MG63 (cell line): ENCODE measurements at places on chromosomes 1 and 21.

DNA sequence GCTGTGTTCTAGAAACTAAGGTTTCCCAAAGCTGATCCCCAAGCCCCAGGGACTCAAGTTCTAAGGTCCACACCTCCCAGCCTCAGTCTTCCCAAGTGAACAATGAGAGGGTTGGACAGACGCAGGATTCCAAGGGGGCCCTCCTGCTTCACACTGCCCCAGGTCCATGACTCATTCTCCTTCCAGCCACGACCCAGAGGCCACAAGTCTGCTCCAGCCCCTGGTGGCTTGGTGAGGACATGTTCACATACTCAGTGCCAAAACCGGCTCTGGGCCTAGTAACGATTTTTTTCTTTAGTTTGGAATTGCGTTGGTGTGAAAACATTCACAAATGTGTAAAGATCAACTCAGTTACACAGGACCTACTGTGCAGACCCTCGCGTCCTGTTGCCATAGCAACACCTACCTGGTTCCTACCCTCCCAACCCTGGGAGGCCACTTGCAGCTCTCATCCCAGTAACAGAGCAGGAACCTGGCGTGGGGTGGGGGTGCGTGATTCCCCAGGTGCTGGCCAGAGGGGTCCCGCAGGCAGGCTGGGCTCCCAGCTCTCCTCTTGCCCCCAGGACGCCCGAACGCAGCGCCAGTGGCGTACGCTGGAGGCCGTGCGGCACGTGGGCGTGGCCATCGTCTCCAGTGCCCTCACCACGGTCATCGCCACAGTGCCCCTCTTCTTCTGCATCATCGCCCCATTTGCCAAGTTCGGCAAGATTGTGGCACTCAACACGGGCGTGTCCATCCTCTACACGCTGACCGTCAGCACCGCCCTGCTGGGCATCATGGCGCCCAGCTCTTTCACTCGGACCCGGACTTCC, 57.0 kb downstream of the DISP3 start:
- peak; percentile 12 for DNase-seq

DNA sequence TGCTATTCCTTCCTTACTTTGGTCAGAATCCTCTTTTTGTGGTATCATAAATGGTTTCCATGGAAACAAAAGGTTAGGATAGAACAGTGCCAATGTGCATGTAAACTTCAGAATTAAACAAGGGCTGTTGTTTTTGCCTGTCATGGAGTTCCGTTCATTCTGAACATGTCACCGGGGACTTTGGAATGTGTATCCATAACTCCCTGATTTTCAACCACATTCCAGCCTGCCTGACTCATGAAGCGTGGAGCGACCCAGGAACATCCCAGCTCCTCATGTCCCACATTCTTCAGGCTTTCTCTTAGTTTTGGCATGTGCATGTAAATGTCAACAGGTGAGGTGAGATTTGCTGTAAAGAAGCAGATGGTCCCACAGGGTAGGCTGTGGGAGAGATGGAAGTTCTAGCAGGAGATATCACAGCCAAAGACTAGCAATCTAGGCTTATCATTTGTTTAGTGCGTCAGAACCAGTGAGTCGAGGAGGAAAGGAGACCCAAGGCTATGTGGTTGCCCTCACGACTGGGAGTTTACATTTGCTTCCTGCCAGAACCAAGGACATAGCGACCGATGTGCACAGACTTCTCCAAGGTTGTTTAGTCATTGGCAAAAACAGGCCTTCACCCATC, 23.0 kb upstream of the DNAJC11 start:
- peak; percentile 40 for DNase-seq

DNA sequence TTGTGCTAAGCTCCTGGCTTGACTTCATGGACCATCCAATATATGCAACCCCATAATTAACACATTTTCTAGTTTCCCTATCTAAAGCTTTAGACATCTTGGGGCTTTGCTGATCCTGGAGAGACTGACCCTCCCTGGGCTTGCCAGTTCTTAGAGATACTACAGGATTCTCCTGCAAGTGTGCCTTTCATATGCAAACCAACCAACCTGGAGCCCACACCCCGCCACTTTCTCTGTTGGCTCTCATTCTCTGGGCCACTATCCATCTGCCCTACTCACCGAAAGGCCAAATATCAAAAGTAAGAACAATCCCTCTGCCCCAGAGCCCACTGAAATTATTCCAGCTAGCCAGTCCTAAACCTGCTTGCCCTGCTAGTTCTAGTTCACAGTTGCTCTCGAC, 2.2 kb upstream of the GBP6 start:
- no peak for DNase-seq

GRCh38 chr1:162215902-162216301, 146.4 kb downstream of the NOS1AP start:
- no peak for DNase-seq

- no peak for DNase-seq
Measured at GRCh38 chr1:224170343-224170742, 12.7 kb upstream of the DEGS1 start.

DNA sequence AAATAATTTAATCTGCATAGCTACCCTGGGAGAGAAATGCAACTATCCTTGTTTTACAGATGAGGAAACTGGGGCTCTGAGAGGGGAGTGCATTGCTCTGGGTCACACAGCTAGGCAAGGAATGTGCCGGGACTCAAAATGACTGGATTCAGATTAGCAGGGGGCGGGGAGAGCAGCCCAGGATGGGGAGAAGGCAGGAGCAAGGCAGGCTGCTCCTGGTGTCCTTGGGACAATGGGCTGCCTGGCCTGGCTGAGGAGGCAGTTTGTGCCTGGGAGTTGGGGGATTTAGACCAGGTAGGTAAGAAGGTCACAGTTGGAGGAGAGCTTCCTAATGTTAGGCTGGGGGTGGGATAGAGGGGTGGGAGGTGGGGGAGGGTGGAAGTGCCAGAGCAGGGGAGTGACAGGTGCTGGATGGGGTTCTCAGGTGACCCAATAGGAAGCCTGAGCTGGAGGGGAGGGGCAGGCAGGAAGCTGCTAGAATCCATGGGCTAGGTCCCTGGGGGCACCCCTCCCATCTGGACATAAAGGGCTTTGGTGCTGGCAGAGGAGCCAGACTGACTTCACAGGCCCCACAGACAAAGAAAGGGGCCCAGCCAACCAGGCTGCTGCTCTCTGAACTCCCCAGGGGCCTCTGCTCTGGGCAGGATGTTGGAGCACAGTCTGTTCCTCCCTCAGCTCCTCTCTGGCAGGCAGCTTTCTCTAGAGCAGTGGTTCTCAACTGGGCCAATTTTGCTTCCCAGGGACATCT, 29.0 kb downstream of the TRIM62 start:
- peak; percentile 64 for DNase-seq

GRCh38 chr1:118494998-118495397, 310.0 kb upstream of the SPAG17 start:
- DNase-seq, result no peak

DNA sequence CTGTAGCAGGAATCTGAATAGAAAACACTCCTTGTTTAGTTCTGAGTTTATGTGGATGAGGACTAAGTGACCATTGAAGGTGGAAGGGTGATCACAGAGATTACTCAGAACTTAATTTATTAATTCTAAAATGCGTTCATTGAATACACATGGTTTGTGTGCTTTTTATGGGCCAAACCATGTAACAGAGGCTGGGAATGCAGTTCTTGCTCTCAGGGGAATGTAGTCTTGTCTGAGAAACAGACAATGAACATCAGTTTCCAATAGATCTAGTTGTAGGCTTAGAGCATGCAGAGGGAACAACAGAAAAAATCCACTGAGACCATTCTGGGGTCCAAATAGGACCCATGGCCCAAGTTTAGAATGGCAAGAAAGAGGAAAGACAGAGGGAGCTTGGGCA, 46.1 kb downstream of the ITSN1 start:
- DNase-seq, result no peak

DNA sequence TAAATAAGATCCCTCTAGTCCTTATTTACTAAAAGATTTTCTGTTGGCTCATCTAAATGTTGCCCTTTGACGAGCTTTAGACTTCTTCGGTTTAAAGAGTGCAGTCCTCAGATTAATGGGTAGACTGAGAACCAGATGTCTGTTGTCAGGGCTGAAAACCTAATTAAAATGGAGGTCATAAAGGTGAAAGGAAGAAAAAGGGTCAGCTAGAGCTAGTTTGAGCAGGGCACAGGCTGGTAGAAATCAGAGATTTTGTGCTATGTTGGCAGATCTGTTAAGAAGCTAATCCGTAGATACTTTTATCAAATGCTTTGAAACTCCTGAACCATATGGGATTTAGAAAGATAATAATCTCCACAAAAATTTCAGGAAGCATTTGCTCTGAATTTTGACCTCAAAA, 959.0 kb downstream of the PLA2G4A start:
- DNase-seq, result no peak

- no peak for DNase-seq
Measured at GRCh38 chr1:2983706-2984398, 37.4 kb upstream of the ACTRT2 start.

DNA sequence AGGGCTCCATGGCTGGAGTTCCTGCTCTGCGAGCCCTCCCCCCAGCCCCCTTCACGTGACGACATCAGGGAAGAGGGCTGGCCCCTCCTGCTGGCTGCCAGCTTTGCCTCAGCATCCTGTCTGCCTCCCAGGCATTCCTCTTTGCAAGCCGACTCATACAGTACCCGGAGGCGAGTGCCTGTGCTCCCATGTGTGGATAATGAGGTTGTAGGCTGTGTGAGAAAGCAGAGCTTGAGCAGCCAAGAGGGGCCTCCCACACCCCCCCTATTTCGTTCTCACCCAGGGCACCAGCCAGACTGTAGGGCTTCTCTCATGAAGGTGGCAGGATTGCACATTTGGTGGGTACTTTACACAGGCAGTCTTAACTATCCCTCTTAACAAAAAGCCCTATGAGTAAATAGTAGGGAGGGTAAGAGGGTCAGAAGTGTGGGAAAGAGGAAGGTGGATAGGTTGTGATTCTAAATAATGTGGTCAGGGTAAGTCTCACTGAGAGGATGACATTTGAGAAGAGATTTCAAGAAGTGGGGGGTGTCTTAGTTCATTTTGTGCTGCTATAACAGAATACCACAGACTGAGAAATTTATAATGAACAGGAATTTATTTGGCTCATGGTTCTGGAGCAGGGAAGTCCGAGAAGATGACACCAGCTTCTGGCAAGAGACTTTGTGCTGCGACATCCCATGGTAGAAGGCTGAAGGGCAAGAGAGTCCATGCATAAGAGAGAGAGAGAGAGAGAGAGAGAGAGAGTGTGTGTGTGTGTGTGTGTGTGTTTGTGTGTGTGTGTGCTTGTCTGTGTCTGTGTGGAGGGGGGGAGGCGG, 113.5 kb downstream of the OMA1 start:
- peak; percentile 91 for DNase-seq

GRCh38 chr1:2001773-2002411, 1.7 kb downstream of the CFAP74 start:
- no peak for DNase-seq

- no peak for DNase-seq
Measured at GRCh38 chr1:184860535-184860934, 105.9 kb upstream of the EDEM3 start.

- DNase-seq, result no peak
Measured at GRCh38 chr1:2259668-2260402, 31.7 kb downstream of the SKI start.

GRCh38 chr1:50251702-50252101, 143.0 kb downstream of the ELAVL4 start:
- DNase-seq, result no peak

GRCh38 chr1:101165532-101165931, 71.3 kb upstream of the S1PR1 start:
- DNase-seq, result no peak
